ENCODE measurements at places on chromosomes 7 and 10. TPM values are rescaled to one million over a fixed set of nuclear protein-coding genes. Genes with fewer than 3 reads are reported as not detected.

UROS gene
- 63.6 TPM for total RNA-seq

ASNS gene
- 39.4 TPM for total RNA-seq

ORAI2 gene
- 52.2 TPM for total RNA-seq

HOXA5 gene
- total RNA-seq = 23.9 TPM

ERVW-1 gene
- not detected for total RNA-seq

HOXA3 gene
- total RNA-seq = 0.90 TPM

GPR26 gene
- total RNA-seq = not detected

OTUD1 gene
- total RNA-seq = 3.3 TPM

STEAP1B gene
- total RNA-seq = 21.1 TPM

UBE2D1 gene
- 15.8 TPM for total RNA-seq

C10orf105 gene
- total RNA-seq = under 0.01 TPM

SLC16A12 gene
- 1.6 TPM for total RNA-seq

LIPF gene
- not detected for total RNA-seq

FEZF1 gene
- total RNA-seq = not detected

PDGFA gene
- total RNA-seq = 4.7 TPM

RADIL gene
- not detected for total RNA-seq

ACSM6 gene
- total RNA-seq = not detected

RSPH10B2 gene
- total RNA-seq = not detected

COL13A1 gene
- total RNA-seq = 12.2 TPM

C10orf62 gene
- total RNA-seq = not detected

ELFN1 gene
- total RNA-seq = 1.6 TPM

ECHDC3 gene
- 2.8 TPM for total RNA-seq

INMT gene
- 1.7 TPM for total RNA-seq

KEL gene
- total RNA-seq = not detected

SPACDR gene
- total RNA-seq = 1.1 TPM

HMX2 gene
- total RNA-seq = not detected

ALKBH4 gene
- 6.1 TPM for total RNA-seq

ZNF487 gene
- 2.5 TPM for total RNA-seq

ADARB2 gene
- not detected for total RNA-seq

GIMAP1 gene
- total RNA-seq = not detected

FXYD4 gene
- total RNA-seq = not detected

C10orf67 gene
- total RNA-seq = 0.18 TPM

ELN gene
- total RNA-seq = 2.2 TPM

CAV2 gene
- total RNA-seq = 217 TPM

NPFFR1 gene
- total RNA-seq = not detected

All from IMR-90 (cell line).